Non-pigmented ciliary epithelial cell (primary cell): ENCODE measurements at places on chromosomes 12 and 14.

- DNase-seq, result no peak
Observed at GRCh38 chr14:68088451-68088854, 268.9 kb downstream of the RAD51B start.

DNA sequence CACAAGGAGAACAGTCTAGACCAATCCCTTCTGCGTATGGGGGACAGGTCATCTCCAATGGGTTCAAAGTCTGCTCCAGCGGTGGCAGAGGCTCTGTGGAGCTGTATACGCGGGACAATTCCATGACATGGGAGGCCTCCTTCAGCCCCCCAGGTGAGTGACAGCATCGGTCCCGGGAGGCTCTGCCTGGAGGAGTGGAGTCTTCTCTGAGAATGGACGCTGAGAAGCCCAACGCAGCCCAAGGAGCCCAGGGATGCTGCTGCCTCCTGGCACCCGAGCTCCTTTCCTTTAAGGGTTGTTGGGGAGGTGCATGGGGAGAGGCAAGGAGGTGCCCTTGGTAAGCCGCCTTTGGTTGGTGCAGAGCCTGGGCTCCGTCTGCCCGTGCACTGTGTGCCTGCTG lies 28.2 kb downstream of the ADGRD1 start:
- DNase-seq, result no peak

DNA sequence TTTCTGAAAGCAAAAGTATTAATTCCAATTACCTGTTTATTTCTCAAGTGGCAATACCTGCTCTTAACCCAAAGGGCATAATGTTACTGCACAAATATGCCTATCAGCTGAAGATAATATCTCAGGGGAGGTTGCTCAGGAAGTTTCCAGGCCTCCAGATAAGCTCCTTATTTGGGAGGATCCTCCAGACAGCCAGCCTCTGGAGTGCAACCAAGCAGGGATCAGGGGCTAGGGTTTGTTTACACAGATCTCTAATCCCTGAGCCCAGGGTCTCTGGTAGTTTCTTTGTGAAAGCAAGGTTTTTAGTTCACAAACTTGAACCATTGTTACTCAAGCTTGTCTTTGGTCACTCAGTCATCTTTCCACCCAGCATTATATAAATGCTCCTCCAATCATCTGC lies 124.4 kb downstream of the SLC38A4 start:
- DNase-seq, result no peak

DNA sequence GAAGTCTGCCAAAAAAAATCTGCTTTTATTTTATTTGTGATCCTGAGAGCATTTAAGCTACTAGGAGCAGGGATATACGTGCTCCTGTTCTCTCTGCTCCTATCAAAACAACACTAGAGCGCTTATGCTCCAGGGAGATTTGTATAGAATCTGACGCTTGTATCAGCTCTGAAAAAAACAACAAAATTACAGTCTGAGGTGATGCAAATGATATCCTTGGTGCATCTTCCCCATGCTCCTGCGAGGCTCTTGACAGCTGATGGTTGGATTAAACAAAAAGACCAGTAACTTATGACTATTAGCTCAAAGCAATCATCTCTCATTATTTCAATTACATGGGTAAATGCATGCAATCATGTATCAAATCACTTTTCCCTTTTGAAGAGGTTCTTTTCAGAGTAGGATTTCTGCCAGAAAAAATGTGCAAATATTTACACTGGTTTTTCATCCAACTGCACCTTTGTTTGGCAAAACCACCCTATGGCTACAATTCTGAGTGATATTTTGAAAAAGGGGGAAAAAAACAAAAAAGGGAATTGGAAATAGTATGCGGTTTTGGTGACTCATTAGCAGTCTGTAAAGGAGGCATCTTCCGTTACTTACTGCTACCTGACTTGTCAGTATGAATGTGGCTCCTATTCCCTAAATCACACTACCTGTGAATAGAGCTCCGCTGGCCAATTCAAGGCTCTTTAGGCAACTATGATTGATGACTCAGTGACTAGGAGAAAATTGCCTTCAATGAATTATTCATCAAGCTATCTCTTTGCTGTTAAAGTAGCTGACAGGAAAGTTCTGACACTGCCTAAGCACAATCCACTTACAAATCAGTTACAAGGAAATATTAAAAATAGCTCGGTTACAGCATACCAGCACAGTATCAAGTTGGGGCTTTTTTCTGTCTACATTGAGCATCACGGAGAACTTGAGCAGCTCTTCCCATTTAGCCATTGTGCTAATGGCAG lies 450.0 kb downstream of the FOXG1 start:
- DNase-seq, result no peak

- no peak for DNase-seq
Observed at GRCh38 chr14:91348845-91349465, 68.7 kb downstream of the CCDC88C start.

GRCh38 chr12:65960820-65961189 lies 136.5 kb downstream of the HMGA2 start:
- no peak for DNase-seq

- no peak for DNase-seq
Observed at GRCh38 chr12:49223122-49223521, 34.2 kb upstream of the TUBA1A start.

- DNase-seq, result no peak
Observed at GRCh38 chr12:11704089-11704488, 54.6 kb downstream of the ETV6 start.

DNA sequence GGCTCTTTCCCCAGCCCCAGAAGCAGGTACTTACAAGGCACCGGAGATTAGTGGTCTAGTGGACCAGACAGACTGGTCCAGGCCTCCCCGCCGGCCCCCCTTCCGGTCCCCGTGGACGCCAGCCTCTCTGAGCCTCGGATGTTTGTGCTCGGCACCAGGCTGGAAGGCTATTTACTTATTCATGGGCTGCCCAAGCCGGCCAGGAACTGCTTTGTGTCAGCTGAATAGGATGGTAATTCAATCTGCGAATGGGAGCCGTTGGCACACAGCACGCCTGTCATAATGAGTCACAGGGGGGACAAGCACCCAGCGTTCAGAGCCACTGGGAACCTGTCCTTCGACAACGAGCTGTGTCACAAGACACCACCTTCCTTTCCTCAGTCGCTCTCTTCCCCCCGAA lies 82.3 kb downstream of the RIMBP2 start:
- no peak for DNase-seq

DNA sequence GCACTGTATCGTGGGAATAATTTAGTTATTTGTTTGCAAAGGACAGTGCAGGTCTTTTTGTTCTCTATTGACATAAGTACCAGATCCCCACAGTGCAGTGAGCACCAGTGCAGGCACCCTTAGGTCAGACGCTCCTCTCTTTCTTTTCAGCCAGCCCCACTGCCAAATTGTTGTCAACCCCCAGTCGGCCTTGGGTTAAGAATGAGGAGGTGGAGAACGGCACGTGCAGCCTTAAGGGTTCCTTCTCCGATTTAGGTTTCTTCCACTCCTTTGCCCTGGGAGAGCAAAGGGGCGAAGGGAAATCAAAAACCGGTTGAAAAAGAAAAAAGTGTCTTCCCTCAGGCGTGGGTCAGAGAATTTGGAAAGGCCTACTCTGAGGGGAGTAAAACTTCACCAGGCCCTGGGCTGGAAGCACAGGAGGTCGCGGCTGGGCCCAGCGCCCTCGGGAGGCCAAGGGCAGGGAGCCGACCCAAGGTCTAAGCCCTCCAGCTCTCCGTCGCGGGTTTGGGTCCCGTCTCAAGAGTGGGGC lies 4.3 kb downstream of the PAX9 start:
- no peak for DNase-seq

DNA sequence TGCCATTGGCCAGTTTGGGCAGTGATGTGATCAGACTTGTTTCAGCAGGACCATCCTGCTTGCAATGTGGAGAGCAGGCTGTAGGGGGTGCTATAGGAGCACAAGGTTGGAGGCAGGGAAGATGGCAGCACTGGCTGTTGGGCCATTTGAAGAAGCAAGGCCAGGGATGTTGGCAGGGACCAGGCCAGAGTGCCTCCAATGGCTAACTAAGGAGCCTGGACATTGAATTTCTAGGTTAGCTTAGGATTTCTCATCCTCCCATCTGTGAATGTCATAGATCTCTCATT lies 23.5 kb downstream of the FGF23 start:
- DNase-seq, result no peak

DNA sequence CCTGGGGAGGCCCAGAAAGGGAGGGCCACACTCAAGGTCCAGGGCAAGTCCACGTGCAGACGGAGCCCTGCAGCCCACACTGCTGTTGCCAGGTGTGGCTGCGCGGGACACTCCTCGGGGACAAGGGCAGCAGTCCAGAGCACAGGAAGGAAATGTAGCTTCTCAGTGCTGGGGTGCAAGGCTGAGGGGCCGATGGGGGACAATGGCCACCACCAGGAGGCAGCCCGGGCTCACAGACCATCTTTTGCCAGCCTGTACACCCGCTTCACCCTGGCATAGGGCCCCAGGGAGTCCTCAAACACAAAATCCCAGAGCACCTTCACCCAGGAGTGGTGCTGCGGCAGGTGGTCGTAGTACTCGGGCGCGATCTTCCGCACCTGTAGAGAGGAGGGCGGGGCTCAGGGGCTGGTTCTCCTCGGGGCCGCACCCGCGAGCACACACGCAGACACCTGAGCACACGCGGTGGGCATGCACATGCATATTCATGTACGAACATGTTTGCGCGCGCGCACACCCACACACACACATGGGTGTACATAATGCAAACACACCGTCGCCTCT lies 12.8 kb downstream of the DEGS2 start:
- no peak for DNase-seq

DNA sequence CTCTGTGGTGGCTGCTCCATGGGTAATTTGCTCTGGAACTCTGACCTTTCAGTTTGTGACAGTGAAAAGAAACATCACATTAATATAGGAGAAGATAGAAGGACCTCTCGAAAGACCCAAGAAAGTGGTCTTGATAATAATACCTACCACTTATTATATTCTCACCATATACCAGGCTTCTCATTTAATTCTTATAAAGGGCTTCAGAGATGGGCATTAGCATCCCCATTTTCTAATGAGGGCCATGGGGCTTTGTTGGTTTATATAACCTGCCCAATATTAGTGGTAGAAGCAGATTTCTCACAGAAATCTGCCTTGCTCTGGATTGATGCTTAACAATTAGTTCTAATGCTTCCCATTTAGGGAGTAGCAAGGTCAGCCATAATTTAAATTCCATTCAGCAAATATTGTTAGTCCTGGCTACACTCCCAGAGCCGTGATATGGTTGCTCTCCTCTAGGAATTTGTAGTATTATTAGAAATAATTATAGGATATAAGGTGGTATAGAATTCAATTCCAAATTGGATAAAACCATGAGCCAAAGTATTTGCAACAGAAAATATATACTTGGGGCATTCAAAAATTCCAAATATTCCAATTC lies 7.4 kb upstream of the AMIGO2 start:
- DNase-seq, result no peak

DNA sequence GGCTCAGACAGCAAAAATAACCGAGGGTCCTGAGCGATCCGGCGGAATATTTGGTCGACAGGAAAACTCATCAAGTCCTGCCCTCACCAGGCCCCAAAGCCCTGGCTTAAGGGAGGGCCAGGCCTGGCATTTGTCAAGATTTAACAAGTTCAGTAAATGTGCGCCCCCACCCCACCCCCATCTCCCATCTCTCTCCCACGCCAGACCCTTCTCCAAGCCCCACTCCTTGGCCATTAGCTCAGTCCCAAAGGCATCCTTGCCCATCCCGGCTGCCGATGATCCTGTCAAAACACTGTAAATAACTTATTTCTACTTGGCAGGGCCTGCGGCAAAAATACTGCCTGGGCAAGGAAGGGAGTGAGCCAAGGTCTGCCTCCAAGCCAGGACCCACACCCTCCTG lies 52.8 kb downstream of the ITPK1 start:
- DNase-seq, result no peak

DNA sequence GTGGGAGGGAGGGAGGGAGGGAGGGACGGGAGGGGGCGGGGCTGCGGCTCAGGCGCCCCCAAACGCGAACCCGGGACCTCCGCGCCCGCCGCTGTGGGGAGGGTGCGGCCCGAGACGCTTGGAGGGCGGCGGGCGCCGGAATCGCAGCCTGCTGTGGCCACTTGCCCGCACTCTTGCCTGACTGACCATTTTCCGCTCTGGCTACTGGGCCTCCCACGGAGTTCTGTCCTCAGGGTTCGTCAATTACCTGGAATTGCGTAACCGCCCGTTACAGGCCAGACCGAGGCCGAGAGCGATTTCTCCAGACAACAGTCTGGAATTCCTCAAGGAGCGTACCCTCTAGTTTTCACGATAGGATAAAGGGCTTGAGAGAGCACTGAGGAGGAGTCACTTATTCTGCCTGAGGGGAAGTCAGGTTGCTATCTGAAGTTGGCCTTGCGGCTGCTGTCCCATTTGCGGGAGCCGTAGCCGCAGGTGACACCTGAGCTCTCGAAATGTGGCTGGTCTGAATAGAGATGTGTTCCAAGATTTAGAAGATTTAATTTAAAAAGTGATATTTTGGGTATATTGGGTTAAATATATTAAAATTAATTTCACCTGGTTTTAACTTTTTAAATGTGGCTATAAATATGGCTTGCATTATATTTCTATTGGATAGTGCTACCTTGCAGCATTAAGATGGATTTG lies 446 bp upstream of the ZNF641 start:
- no peak for DNase-seq

- DNase-seq, result no peak
Observed at GRCh38 chr14:41859336-41859735, 252.7 kb downstream of the LRFN5 start.

GRCh38 chr12:4116251-4117111 lies 157.1 kb upstream of the CCND2 start:
- peak; percentile 61 for DNase-seq

DNA sequence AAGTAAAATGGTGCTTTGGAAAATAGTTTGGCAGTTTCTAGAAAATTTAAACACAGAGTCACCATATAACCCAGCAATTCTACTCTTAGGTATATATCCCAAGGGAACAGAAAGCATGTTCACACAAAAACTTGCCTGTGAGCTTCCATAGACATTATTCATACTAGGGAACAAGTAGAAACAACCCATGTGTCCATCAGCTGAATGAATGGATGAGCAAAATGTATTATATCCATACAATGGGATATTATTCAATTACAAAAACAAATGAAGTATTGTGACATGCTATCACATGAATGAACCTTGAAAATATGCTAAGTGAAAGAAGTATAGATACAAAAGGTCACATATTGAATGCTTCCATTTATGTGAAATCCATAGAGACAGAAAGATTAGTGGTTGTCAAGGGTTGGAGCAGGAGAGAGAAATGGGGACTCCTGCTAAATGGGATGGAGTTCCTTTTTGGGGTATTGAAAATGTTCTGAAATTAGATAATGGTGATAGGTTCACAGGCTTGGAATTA lies 7.9 kb downstream of the SLC10A1 start:
- no peak for DNase-seq

- no peak for DNase-seq
Observed at GRCh38 chr14:48035836-48036235, 360.4 kb upstream of the MDGA2 start.

- DNase-seq, result no peak
Observed at GRCh38 chr14:81261176-81261575, 40.4 kb upstream of the GTF2A1 start.
